Stimulated activated CD4-positive, alpha-beta T cell treated with anti-CD3 and anti-CD28 coated beads, Interleukin-1b, Interleukin-23, amount 100 ng/mL, for 24 hours (primary cell): ENCODE measurements at places on chromosomes 2 and 18.

GRCh38 chr18:53458268-53458667 lies 766.2 kb downstream of the MBD2 start:
- no peak for DNase-seq

GRCh38 chr2:232328032-232328422 lies 50.5 kb upstream of the ALPP start:
- DNase-seq: no peak

GRCh38 chr2:157439824-157440186 lies 4.1 kb downstream of the CYTIP start:
- no peak for DNase-seq

- DNase-seq: no peak
Measured at GRCh38 chr18:10064267-10064666, 150.5 kb downstream of the VAPA start.

GRCh38 chr2:101679801-101680487 lies 17.6 kb upstream of the MAP4K4 start:
- no peak for DNase-seq

DNA sequence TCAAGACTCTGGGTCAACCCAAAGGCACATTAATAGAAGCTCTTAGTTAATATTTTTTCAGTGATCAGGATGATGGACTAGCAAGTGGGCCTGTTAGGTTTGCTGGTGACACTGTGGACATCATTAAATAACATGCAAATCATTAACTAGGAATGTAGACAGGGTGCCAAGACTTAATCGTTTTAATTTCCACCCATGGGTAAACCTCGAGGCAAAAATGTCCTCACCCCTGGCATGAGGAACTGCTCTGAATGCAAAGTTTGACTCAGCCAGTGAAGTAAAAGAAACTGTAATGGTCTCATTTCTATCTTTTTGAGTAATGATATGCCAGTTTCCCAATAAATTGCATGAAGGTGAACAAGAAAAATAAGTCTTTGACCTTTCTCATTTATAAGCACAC lies 152.6 kb upstream of the MEX3C start:
- no peak for DNase-seq

DNA sequence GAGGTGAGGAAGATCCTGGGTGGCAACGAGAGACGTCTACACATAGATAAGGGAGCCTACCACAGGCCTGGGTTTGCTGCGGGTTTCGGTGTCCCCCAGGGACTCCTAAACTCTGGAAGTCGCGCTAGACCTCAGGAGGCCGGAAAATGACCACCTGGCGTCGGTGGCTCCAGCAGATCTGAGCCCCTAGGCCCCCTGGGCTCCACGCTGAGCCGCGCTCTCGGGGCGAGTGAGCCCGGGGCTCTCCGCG lies 987 bp upstream of the DLX1 start:
- no peak for DNase-seq
